ENCODE measurements at places on chromosomes 6 and 20. TPM values are rescaled to one million over a fixed set of nuclear protein-coding genes. Genes with fewer than 3 reads are reported as not detected.

GTSF1L gene
- not detected for total RNA-seq

BHLHE23 gene
- total RNA-seq: not detected

FKBP1C gene
- total RNA-seq: 0.50 TPM

RAET1L gene
- not detected for total RNA-seq

- DNase-seq: no peak
These were observed 2.5 kb upstream of the METTL24 start for GRCh38 chr6:110360676-110361075.

DEFB112 gene
- not detected for total RNA-seq

DNPH1 gene
- total RNA-seq: 39.6 TPM

GPX5 gene
- total RNA-seq: not detected

UBE2J1 gene
- total RNA-seq: 36.9 TPM

ULBP2 gene
- 1.8 TPM for total RNA-seq

- no peak for DNase-seq
These were observed 102.8 kb downstream of the NRSN1 start for GRCh38 chr6:24228681-24229255.

L3MBTL1 gene
- 7.4 TPM for total RNA-seq

DNA sequence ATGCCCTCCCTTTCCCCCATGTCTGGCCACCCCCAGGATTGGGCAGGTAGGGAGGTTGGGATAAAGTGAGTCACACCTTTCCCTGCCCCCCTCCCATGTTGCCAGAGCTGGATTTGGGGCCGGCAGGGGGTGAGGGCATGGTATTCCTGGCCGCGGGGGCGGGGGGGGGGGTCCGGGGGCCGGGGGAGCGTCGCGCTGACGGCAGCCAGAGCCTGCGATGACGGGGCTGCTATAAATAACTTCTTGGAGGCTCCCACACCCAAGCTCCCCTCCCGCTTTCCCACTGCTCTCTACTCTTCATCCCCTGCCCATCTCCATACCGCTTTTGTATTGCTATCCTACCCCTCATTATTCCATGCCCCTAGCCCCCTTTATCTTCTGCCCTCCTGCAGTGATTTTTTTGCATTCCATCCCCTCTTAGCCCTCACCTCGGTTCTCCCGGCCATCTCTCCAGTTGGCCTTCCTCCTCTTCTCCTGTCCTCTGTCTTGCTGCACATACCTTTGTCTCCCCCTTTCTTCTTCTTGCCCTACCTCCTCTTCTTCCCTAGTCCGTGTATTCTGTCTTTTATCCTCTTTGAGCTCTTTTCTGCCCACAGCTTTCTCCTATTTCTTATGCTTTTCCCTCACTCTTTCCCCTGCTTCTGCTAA lies 13.8 kb downstream of the SYNGAP1 start:
- no peak for DNase-seq

FILIP1 gene
- not detected for total RNA-seq

GRCh38 chr6:93136111-93136510 lies 283.2 kb downstream of the EPHA7 start:
- DNase-seq: no peak

SCUBE3 gene
- total RNA-seq: not detected

- DNase-seq: no peak
These were observed 72.9 kb downstream of the TOX2 start for GRCh38 chr20:43987531-43987930.

- DNase-seq: no peak
These were observed 17.9 kb upstream of the MAP7 start for GRCh38 chr6:136568129-136568528.

DNA sequence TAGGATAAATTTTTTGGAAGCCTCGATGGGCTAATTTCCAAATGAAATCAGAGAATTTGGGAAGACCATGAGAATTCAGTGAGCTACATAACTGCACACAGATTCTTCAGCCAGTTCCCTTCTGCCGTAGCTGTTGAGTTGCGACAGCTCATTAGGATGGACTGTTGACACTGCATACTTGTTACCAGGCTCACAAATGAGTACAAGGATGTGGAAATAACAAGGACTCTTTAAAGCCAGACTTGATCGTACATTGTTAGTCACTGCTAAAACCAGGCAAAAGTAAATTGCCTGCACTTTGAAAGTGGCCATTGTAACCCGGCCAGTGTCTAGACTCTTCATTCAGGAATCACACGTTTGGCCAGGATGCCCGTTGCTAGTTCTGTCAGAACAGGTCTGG lies 37.0 kb downstream of the NDUFAF5 start:
- no peak for DNase-seq

DNA sequence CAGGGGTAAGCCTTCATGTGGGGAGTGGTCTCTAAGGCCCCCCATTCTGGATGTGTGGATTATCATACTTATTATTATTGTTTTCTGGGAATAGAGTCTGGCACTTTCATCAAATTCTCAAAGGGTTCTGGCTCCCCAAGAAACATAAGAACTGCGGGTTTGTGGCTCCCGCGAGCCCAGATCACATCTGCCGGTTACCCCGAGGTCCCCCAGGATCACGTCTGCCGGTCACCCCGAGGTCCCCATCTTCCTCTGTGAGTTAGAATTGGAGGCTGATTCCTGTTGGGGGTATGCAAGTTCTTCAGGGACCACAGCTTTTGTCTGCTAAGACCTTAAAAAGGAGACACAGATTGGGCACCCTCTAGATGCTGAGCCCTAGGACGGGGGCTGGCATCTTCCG lies 116.7 kb upstream of the FRMD1 start:
- DNase-seq: peak; percentile 13

DNA sequence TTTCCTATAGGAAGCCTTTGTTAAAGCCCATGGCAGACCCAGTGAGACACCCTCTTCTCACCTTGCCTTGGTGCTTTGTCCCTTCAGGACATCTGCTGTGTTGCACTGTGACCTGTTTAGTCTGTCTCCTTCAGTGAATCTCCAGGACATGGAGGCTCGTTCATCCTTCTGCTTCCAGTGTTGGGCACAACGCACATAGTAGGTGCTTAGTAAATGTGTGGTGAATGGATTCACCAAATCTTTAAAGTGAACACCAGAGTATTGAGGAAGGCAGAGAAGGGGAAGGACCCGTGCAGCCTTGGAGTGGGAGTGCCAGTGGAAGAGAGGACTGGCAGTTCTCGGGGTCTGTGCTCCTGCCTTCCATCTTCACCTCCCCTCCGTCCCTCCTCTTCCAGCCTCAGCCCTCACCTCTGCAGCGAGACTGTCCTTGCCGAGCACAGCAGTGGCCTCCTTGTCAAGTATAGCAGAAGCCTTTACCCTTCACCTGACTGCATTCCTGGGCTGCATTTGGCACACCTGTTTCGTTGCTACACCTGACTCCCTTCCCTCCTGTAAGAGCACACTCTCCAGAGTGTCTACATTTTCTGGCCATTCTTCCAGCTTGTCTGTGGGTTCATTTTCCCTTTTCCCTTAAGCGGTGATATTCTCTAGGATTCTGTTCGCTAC lies 49.2 kb downstream of the ARID1B start:
- DNase-seq: no peak

TFAP2A gene
- 0.20 TPM for total RNA-seq

DNA sequence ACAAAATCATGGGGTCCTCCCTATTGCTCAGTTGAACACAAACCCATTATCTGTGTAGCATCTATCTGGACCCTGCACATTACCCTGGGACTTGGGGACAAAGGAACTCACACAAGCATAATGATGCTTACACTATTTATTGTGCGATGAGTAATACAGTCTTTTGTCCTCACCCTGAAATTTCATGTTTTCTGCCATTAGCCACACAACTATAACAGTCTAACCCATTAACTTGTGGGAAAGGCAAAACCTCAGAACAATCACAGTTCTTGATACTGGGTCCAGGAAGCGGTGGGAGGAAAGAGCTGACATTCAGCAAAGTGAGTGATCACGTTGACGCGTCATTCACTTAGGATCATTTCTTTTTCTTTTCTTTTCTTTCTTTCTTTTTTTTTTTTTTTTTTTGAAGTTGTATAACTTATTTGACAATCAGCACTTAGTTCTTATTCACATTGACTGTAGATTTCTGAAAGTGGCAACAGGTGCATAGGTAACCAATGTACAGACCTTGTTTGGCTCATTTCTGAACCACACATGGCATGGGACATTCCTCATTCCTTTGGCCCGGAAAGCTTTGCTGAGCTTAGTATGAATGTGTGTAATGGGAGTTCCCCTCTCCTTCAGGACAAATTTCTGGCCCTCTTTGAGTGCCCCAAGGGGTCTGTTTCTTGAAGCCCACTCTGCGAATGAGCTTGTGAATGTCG lies 94.8 kb upstream of the CNKSR3 start:
- DNase-seq: no peak

DNA sequence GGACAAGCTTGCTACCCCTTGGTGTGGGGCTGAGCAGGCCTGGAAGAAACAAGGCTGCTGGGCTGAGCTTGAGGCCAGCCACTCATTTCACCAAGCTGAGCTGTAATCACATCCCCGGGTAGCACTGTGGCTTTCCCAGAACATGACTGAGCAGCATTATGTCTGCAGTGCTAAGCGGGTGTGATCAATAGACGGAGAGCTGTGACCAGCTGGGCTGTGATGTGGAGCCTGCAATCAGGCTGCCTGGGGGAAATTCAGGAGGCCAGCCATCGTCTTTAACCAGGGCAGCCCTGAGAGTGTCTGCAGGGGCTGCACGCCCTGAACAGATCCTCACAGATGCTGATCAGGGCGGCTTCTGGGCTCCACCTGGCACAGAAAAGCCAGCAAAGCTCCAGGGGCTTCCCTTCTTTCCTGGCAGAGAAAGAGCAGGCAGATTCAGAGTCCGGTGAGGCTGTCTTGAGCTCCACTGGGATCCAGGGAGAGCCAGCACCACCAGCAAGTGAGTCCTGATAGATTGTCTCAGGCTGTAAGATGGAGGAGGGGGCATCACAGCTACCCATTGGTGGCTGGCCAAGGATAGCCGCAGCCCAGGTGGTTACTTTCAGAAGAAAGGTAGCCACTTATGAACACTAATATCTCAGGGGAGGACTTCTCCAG lies 165.9 kb downstream of the NRN1 start:
- DNase-seq: no peak

FAM209A gene
- 3.0 TPM for total RNA-seq

DNA sequence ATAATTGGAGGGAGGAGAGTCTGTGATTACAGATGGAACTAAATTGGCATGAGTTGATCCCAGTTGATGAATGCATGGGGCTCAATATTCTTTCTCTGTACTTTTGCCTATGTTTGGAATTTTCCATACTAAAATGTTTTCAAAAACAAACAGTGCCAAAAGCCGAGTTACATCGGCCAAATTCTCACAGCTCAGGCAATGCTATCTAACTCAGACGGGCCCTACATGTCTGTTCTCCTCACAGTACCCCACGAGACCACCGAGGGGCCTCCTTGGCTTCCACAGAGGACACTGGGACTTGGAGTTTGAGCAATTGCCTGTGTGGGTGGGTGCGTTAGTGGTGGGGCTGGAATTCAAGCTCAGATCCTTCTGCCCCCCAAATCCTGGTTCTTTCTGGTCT lies 413.2 kb downstream of the CDH26 start:
- DNase-seq: no peak

DNA sequence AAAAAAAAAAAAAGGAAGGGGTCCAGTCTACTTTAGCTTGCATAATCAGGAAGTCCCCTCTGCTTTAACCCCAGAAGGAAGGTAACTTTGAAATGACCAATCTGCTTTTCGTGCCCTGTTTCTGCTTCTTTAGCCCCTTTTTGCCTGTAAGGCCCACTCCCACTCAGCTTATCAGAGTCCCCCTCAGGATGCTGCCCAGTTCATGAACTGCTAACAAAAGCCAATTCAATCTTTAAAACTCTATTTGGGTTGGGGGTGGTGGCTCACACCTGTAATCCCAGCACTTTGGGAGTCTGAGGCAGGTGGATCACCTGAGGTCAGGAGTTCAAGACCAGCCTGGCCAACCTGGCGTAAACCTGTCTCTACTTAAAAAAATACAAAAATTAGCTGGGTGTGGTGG lies 12.3 kb downstream of the GHRH start:
- no peak for DNase-seq

NOX3 gene
- total RNA-seq: not detected

DNA sequence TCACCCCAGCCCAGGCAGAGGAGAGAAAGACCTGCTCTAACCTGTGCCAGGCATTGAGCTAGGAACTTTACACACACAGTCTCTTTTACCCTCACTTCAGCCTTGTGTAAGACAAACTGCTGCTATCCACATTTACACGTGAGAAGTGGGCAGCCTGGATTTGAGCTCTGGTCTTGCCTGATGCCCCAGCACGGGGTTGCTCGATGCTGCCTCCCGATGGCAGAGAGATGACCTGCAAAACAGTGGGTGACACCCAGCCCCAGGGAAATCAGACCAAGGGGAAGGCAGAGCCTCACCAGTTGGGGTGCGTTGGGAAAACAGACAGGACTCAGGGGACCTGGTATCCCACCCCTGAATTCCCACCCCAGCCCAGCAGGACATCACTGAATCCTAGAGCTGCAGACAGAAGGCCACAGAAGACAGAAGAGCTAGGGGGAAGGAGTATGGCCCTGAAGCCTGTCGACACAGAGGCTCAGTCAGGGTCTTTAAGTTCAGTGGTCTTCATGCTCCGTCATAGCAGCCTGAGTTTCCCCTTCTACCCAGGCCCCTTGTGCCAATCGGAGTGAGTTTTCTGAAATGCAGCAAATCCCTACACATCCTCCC lies 990 bp downstream of the BPI start:
- peak; percentile 27 for DNase-seq

DNA sequence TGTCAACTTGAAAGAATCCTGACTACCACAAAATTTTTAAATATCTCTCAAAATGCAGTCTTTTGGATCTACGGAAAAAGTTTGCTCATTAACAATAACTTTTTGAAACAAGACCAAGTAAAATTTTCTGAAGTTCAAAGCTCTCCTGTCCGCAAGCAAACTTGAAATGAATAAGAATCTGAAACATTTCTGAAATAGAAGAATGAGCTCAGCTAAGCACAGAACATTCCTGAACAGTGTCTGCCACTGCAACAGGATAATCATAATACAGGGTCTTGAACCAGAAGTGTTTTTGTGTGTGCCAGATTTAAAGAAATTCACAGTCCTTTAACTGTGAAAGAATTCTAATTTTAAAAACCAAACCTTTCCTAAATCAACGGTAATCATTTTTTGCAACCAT lies 49.1 kb upstream of the TASP1 start:
- DNase-seq: no peak

ATP9A gene
- 1.0 TPM for total RNA-seq

TAGAP gene
- total RNA-seq: 53.2 TPM

- no peak for DNase-seq
These were observed 255.4 kb downstream of the GMPR start for GRCh38 chr6:16493802-16494201.

- DNase-seq: no peak
These were observed 225.1 kb downstream of the UBE3D start for GRCh38 chr6:82840571-82840970.

GRCh38 chr6:33314943-33315792 lies 1.3 kb upstream of the TAPBP start:
- no peak for DNase-seq

MMS22L gene
- total RNA-seq: 39.4 TPM
